NCI-H1694 treated with DMSO at 0.1 percent for 48 hours (cell line): ENCODE measurements at places on chromosomes 2 and 18.

DNA sequence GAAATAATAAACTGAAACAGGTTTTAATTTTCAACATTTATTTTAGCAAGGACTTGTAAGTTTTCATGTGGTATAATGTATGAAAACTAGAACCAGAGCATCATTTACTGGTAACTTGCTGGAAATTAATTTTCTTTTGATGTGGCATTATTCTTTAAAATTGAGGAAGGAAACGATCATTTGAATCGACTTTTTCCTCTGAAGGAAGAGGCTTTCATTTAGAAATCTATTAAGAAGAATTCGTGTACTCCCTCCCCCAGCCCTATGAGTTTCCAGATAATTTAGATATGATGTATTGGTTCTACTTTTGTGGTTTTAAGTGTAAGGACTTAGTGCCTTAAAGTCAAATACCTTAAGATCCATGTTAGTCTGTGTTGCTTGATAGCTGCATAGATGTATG is 2.5 kb downstream of the BABAM2 start:
- DNase-seq, result no peak

DNA sequence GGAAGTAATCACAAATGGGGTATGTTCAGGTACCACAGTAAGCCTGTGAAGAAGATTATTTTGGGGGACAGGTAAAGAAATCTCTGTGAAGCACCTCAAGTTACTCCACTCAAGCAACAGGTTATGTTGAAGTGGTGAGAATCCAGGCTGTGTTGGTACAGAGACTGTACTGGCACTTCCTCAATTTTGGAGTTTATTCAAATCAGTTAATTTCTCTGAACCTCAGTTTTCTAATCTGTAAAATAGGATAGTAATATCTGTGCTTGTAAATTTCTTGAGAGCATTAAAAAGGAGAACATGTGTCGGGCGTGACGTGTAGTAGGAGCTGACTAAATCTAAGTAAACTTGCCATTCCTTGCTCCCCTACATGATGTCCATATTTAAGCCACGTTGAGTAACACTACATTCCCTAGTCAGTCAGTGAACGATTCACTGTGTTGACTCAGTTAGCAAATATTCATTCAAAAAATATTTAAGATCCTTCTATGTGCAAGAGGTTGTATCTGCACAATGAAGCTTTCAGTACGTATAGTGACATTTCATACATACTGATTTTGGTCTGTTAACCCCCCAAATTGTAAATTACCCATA is 504.2 kb downstream of the ZEB2 start:
- DNase-seq, result no peak

DNA sequence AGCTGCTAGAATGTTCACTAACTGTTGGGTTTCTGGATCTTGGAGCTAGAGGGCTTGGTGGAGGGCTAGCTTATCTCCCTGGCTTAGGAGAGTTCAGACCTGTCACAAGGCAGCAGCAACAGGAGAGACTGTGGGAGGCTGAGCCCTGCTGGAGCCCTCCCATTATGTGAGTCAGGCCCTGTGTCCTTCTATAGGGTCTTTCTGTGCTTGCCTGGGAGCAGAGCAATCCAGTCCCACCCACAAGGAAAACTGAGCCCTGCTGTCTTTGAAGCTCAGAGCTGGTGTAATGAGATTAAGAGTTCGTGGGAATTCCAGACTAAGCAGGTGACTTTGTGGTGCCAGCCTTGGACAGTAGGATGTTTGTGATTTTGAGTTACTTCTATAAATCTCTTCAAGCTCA is 249.0 kb downstream of the TTC32 start:
- no peak for DNase-seq

DNA sequence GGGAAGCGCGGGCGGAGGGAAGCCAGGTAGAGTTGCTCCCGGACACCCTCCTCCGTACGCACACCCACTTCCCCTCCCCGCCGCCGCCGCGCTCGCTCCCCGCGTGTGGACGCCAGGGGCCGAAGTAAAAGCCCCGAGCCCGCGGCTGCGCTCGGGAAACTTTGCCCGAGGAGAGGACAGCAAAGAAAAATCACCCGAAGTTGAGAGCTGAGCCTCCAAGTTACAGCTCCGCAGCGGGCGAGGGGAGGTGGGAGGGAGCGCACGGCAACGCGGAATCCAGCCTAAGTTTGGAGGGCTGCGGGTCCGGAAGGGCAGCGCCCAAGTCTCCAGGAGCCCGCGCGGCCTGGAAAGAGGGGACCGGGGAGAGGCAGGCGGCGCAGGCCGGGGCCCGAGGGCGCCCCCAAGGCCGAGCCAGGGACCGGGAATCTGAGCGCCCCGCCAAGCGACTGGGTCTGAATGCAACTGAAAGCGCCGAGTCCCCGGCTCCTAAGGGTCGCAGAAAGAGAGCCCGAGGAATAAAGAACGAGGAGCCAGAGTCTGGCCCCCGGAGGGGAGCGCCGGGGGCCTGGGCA is 706 bp upstream of the BCL11A start:
- peak; percentile 18 for DNase-seq

GRCh38 chr2:37394796-37395555 is 50.5 kb downstream of the QPCT start:
- DNase-seq, result no peak

- peak; percentile 39 for DNase-seq
Measured at GRCh38 chr2:58427572-58428095, 186.5 kb upstream of the FANCL start.
